ENCODE measurements at places on chromosomes 7 and 10. TPM values are rescaled to one million over a fixed set of nuclear protein-coding genes. Genes with fewer than 3 reads are reported as not detected.

The STAG3 gene
- total RNA-seq: 0.15 TPM

The WDFY4 gene
- not detected for total RNA-seq

The ST8SIA6 gene
- 0.13 TPM for total RNA-seq

The AKR1B15 gene
- total RNA-seq: 26.7 TPM

The TAS2R41 gene
- not detected for total RNA-seq

The TSPAN13 gene
- total RNA-seq: 10.9 TPM

The SVOPL gene
- not detected for total RNA-seq

The SFTPA1 gene
- total RNA-seq: not detected

The NFE2L3 gene
- 10.0 TPM for total RNA-seq

The A1CF gene
- 0.07 TPM for total RNA-seq

The ZSWIM8 gene
- 31.8 TPM for total RNA-seq

The MICALL2 gene
- total RNA-seq: 20.3 TPM

The BMPER gene
- 7.6 TPM for total RNA-seq

The HOXA1 gene
- 3.6 TPM for total RNA-seq

The TMEM273 gene
- not detected for total RNA-seq

The TRIM73 gene
- total RNA-seq: 3.1 TPM

The FAM171A1 gene
- 27.0 TPM for total RNA-seq

The LAMTOR4 gene
- total RNA-seq: 169 TPM

The GRB10 gene
- total RNA-seq: 95.1 TPM

The ACBD7 gene
- total RNA-seq: 0.85 TPM

The SLC26A4 gene
- 0.12 TPM for total RNA-seq

The HACD1 gene
- total RNA-seq: 63.4 TPM

The SLC26A3 gene
- total RNA-seq: not detected

The IFIT5 gene
- 11.4 TPM for total RNA-seq

The PRXL2A gene
- total RNA-seq: 46.5 TPM

The VPS50 gene
- total RNA-seq: 7.8 TPM

The VSTM4 gene
- total RNA-seq: 0.48 TPM

The SND1 gene
- 111 TPM for total RNA-seq

The SPDYE6 gene
- not detected for total RNA-seq

The PRKAR2B gene
- total RNA-seq: 3.9 TPM

The ADCYAP1R1 gene
- 0.13 TPM for total RNA-seq

The PRF1 gene
- not detected for total RNA-seq

The MYO3A gene
- not detected for total RNA-seq

The GRM8 gene
- total RNA-seq: not detected

The SEPTIN14 gene
- total RNA-seq: not detected

The IQUB gene
- total RNA-seq: 0.13 TPM

The EBLN1 gene
- 0.19 TPM for total RNA-seq
